H1 (cell line): ENCODE measurements at places on chromosomes 4 and X. TPM values are rescaled to one million over a fixed set of nuclear protein-coding genes. Genes with fewer than 3 reads are reported as not detected.

The PDGFC gene
- total RNA-seq = 2.1 and 2.7 TPM in 2 replicates

The NUDT10 gene
- total RNA-seq = 20.6 and 23.8 TPM in 2 replicates

DNA sequence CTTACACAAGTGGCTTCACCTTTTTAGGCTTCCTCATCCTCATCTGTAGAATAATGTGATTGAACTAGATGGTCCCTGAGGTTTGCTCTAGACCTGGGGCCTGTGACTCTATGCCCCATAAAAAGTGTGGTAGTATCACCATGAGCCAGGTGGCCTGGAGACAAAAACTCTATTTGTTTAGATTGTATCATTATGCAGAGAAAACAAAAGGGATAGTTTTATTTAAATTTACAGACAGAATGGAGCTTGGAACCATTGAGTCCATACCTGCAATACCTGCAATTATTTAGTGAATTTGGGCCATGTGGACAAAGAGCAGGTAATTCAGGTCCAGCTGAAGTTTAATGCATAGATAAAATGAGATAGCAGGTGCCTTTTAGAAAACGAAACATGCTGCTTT lies 139.5 kb upstream of the RPL34 start:
- no peak overlapping the region for H3K4me3 ChIP-seq
- H3K27ac ChIP-seq = no peak overlapping the region
- no peaks in the 10 kb centered on the region for H3K36me3 ChIP-seq
- no peaks in the 10 kb centered on the region for H3K4me1 ChIP-seq

- H3K27me3 ChIP-seq = no peaks in the 10 kb centered on the region
- no peak for DNase-seq
- no peaks in the 10 kb centered on the region for H3K36me3 ChIP-seq
- no peak overlapping the region for H3K4me3 ChIP-seq
- H3K4me1 ChIP-seq = peaks cover 2% of the 10 kb centered on the region; the same call in 1 of the 2 replicates
- no peak overlapping the region for H3K27ac ChIP-seq
These were observed 997.9 kb upstream of the TENM3 start for GRCh38 chr4:181245326-181245725.

DNA sequence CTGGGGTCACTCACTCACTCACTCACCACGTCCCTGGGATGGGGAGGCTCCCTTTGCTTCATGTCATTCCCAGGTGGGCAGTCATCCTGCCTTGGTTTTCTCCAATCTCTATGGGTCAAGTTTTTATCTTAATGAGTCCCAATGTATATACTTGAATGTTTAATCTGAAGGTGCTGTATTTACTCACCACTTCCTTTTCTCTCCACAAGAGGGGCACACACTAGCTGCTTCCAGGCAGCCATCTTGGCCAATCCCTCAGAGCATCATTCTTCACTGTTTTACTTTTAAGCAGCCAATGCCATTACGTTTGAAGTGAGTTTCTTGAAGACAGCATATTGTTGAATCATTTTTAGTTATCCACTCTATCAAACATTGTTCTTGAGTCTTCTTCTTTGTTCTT lies 153.4 kb upstream of the ARSJ start:
- no peak overlapping the region for H3K27ac ChIP-seq
- no peaks in the 10 kb centered on the region for H3K36me3 ChIP-seq
- H3K4me1 ChIP-seq = peaks cover 2% of the 10 kb centered on the region; the same call in 1 of the 2 replicates
- no peak overlapping the region for H3K4me3 ChIP-seq
- H3K27me3 ChIP-seq = no peaks in the 10 kb centered on the region
- no peak for DNase-seq
